Activated CD4-positive, alpha-beta T cell treated with anti-CD3 and anti-CD28 coated beads, Interleukin-2, amount 50 U/mL, for 16 hours (primary cell): ENCODE measurements at places on chromosomes 16 and 17.

DNA sequence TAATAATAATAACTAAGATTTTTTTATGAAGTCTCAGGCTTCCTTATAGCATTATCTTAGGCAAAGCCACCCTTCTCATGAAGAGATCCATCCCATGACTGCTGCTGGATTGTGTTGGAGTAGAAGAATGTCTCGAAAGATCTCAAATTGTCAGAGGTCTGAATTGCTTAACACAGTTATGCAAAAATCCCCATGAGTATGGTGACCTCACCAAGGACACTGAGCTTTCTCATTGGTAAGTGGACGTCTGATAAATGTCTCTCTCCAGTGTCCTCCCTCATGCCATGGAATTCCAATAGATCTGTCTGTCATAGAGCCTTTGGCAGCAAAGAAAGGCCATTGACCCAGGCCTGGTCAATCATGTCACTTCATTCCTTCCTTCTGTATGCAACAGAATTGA is 264.5 kb downstream of the CDH11 start:
- DNase-seq, result no peak

DNA sequence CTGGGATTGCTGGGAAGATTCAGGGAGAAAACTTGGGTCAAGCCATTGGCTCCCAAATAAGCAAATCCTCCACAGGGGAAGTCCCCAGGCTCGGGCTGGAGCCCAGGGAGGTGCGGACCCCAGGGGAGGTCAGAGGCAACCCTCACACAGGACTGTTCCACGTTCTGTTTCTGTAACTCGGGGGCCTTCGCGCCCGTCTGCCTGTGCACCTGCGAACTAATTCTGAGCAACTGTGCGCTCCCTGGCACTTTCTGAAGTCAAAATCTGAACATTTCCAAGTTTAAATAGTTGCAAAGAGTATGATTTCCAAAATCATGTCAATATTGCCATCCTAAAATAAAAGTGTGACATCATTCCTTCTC is 16.8 kb downstream of the TIMM22 start:
- no peak for DNase-seq

DNA sequence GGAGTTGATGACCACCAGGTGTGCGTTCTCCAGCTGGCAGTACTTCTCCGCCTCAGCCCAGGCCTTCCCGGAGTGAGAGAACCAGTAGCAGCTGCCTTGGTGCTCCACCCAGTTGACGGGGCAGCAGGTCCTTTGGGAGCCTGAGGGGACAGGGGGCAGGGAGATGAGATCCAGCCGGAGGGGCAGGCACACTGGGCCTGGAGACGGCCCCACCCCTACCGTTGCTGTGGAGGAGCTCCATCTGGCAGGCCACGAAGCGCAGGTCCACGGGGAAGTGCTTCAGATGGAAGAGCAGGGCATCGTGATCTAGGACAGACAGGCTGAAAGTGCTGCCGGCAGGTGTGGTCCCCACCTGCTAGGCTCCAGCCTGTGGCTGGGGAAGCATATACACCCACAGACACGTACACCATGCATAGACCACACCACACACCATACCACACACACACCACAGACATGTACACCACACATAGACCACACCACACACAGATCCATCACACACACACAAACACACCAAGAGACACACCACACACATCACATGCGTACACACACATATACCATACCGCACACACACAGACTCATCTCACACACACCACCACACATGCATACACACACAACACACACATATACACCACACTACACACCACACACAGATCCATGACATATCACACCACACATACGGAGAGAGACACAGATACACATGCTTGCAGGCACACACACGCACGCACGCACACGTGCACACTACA is 7.4 kb downstream of the ASGR2 start:
- no peak for DNase-seq

DNA sequence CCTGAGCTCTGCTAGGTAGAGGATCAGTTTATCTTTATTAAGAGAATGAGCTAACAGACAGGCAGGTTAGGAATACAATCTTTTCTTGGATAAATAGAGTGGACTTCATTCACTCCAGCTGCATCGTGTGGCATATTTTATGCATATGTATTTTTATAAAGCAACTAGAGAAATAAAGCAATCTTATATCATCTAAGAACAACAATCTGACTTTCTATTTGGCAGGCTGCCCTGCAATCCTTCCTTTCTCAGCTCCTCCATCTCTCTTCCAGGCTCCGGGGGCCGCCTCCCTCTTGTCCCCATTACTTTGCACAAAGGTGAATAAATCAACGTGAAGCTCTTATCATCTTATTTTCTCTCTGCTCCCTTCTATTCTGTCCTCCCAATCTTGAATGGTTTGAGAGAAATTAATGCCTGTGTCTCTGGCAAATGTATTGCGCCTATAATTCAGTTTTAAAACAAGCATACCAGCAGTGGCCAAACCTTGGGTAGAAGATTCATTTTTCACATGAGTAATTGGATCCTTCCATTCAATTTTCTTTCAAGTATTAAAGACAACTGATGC is 64.5 kb downstream of the HS3ST3A1 start:
- DNase-seq, result no peak

- DNase-seq, result no peak
Observed at GRCh38 chr17:63960430-63960829, 12.3 kb downstream of the SCN4A start.

DNA sequence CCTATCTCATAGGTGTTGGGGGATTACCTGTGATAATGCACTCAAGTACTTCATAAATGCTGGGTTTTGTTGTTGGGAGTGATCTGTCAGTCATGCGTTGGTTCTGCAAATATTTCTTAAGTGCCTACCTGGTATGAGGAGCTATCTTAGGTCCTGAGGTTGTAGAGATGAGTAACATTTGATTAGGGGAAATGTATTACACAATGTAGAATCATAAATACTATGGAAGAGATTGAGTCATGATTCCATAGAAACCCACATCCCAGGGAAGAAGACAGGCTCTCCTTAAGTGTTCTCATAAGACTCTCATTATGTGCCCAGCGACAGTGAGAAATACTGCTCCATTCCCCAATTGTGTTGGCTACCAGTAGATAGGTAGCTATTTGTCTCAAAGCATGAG is 240.1 kb downstream of the FTO start:
- DNase-seq, result no peak

GRCh38 chr17:31061678-31062077 is 33.1 kb upstream of the NF1 start:
- no peak for DNase-seq

GRCh38 chr16:8887952-8888560 is 5.9 kb downstream of the LITAFD start:
- DNase-seq, result no peak

GRCh38 chr17:31472137-31472536 is 80.7 kb downstream of the RAB11FIP4 start:
- DNase-seq, result no peak

DNA sequence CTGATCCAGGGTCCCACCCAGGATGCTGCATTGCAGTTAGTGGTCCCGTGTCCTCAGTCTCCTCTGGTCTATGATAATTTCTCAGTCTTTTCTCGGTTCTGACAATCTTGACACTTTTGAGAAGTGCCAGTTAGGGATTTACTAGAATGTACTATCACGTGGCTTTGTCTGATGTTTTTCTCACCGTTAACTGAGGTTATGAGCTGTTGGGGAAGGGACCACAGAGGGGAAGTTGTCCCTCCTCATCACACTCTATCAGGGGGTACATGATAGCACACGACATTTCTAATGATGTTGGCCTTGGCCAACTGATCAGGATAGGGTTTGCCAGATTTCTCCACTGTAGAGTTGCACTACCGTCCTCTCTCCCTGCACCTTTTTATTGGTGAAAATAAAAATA is 250.9 kb upstream of the SDK2 start:
- DNase-seq, result no peak

DNA sequence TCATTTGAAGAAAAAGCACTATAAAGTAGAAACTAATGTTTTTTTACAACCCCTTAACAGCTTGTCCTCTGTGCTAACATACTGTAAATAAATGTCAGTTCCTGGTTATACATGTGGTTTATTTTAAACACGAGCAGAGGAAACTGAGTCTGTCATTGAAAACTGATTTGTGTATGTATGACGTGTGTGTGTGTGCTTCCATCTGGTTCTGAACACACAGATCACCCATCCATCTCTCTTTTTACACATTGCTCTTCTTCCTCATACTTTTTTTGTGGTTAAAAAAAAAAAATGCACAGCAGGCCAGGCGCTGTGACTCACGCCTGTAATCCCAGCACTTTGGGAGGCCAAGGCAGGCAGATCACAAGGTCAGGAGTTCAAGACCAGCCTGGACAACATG is 49.5 kb downstream of the ZNF423 start:
- DNase-seq, result no peak

DNA sequence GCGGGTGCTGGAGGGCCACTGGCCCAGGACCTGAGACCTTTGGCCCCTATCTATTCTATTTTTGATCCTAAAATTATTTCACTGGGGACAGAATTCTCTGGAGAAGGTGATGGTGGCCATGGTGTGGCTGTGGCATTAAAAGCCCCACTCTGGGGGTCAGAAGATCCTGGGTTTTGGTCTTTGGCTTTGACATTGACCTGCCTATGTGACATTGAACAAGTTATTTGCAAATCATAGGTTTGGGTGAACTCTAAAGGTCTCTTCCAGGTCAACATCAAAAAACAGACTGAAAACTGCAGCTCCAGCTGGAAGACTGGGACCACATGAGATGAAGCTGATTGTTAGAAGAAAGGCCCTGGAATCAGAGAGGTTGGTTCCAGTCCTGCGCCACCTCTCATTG is 2.3 kb upstream of the CDH1 start:
- DNase-seq, result no peak

- no peak for DNase-seq
Observed at GRCh38 chr16:1335211-1335971, 1.9 kb downstream of the BAIAP3 start.

DNA sequence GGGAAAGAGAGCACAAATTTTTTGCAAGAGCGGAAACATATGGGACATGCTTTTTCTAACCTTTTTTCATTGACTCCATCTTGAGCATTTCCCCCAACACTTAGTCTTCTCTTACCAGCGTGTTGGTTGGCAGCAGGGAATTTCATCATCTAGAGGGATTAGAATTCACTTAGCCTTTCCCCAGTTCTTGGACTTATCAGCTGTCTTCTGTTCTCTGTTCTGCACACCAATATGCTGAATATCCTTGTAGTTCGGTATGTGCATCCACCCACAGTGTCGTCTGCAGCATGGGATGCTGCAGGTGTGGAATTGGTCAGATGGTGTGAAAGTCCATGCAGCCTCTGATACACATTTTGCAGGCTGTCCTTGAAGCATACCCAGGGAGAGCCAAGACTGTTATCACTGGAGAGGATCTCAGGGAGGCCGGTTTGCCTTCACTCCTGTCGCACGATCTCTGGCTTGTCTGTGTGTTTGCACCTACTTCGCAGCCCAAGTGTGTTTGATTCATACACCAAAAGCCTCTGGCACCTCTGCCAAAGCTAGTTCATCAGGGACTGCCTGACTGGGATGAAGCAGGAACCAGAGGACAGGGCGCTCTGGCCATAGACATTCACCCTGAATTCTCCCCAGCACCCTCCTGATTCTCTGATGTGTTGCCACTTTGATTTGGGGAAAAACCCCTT is 93.3 kb downstream of the SOCS1 start:
- no peak for DNase-seq

DNA sequence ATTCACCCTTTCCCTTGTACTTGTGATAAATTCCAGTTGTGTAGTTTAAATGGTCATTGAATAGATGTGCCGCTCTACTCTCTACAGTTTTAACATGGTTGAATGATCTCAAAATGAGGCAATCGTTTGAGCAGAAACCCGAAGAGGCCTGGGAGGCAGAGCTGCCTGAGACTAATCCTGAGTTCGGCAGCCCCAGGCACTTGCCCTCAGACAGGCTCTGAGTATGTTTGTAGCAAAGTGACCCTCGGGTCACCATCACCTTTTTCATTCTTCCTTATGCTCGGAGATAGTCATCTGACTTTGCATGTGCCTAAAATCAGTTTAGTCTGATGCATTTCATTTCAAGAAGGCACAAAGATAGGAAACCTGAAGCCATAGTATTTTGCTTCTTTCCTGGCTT is 184.0 kb upstream of the RBFOX1 start:
- DNase-seq, result no peak

DNA sequence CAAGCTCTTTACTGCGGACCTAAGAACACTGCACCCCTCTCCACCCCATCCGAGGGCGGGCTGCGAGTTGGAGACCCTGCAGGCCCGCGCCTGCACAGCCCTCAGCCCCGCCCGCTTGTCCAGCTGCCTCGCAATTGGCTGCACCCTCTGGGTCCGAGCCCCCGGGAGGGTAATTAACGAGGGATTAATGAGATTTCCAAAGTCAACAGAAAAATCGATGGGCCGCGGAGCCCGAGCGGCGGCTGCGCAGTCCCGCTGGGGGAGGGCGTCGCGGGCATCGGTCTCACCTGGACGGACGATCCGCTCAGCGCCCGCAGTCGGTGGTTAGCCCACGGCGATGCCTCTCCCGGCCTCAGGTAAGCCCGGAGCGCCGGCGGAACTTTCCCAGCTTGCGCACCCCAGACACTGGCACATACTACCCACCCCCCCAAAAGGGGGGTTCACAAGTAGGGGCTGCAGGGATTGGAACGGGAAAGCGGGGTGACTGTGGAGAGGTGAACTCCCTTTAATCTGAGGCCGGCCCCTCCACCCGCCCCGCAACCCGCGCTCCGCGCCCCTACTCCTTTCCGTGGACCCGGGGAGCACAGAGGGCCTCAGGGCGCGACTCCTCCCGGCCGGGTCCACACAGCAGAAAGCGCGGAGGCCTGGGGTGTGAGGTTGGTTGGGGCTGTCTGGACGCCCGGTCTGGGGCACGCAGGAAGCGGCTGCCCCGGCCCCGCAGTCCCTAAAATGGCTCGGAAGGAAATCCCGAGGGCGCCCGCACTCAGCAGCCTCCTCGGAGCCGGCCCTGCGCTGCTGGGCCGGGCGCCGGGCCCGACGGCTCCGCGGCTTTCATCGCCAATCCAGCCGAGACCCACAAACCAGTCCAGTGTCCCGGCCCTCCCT is at the start of gene OTOP3:
OTOP3 (plus strand) TSS at position 314 of the 885 bp plus-strand sequence; CDS start at position 338, 24 bp downstream.
- no peak for DNase-seq

GRCh38 chr16:9567666-9568065 is 476.2 kb downstream of the HAPSTR1 start:
- peak; percentile 0 for DNase-seq

GRCh38 chr17:80187090-80187489 is 17.3 kb downstream of the CARD14 start:
- DNase-seq, result no peak

- no peak for DNase-seq
Observed at GRCh38 chr17:75128694-75129505, 2.6 kb downstream of the NT5C start.

- peak; percentile 45 for DNase-seq
Observed at GRCh38 chr17:66507103-66507923, 204.9 kb downstream of the PRKCA start.

- no peak for DNase-seq
Observed at GRCh38 chr16:24027466-24027865, 191.7 kb downstream of the PRKCB start.
